ENCODE measurements at places on chromosomes 5 and 9.

DNA sequence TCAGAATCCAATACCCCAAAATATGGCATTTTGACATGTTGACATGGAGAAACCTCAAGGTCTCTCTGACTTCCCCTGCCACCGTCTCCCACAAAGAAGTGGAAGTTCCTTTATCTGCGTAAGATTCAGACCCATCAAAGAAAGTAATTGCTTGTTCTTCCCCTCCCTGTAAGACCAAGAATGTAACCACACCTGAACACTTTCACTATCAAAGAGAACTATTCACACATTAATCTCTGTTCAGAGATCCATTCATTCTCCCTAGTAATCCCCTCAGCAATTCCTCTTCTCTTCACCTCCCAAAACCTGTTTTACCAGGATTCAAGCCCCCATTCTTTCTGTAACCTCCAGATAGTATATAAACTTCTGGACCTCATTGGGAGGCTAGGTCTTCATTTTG lies 4.1 kb upstream of the SLC1A1 start:
- DNase-seq, result no peak

- DNase-seq, result no peak
These were observed 47.4 kb downstream of the ANKRD33B start for GRCh38 chr5:10611290-10611689.

DNA sequence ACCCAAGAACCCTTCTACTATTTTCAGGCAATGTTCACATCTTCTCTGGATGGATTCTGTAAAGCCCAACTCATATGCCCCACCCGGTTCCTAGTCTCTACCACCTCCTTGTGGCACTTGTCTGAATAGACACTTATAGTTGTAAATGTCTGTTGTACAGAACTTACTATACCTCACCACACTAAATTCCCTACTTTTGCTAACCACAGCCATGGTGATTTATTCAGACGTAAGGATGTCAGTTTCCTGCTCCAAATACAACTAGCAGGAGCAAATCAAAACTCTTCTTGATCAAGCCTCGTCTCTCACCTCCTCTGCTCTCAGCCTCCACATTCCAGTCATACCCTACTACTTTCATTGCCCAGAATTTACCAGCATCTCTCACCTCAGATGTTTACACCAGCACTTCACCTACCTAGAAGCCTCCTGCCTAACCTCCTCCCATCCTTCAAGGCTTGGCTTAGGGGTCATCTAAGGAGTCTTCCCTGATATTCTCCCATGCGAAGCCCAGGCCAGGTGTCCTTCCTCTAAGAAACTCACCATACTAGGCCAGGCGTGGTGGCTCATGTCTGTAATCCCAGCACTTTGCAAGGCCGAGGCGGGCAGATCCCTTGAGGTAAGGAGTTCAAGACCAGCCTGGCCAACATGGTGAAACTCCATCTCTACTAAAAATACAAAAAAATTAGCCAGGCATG lies 75.5 kb downstream of the MAPKAP1 start:
- DNase-seq, result no peak

- no peak for DNase-seq
These were observed 9.5 kb downstream of the MTRR start for GRCh38 chr5:7878381-7878873.

GRCh38 chr5:17720071-17720470 lies 85.8 kb downstream of the TAF11L14 start:
- DNase-seq, result no peak

- no peak for DNase-seq
These were observed 143.1 kb upstream of the NR4A3 start for GRCh38 chr9:99678566-99678965.

DNA sequence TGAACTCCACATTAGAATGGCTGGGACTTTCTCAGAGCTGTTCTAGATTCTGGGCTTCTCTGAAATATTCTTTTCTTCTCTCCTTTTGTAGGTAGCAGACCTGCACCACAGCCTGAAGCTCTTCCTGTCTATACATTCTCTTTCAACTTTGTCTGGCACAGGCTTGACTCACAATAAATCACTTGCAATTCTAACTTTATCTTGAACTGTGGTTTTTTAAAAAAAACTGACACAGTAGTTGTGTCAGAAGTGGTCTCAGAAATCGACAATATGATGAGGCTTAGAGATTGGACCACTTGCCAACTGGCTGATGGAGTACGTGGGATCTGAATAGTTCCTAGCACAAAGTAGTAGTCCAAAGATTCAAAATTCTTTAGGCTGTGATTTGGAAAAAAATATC lies 24.1 kb upstream of the CDH9 start:
- DNase-seq, result no peak

Data from neural crest cell (in vitro differentiated cells).